ENCODE measurements at places on chromosomes 11 and 22. TPM values are rescaled to one million over a fixed set of nuclear protein-coding genes. Genes with fewer than 3 reads are reported as not detected.

PACSIN3 gene
- 13.3 TPM for total RNA-seq

DNA sequence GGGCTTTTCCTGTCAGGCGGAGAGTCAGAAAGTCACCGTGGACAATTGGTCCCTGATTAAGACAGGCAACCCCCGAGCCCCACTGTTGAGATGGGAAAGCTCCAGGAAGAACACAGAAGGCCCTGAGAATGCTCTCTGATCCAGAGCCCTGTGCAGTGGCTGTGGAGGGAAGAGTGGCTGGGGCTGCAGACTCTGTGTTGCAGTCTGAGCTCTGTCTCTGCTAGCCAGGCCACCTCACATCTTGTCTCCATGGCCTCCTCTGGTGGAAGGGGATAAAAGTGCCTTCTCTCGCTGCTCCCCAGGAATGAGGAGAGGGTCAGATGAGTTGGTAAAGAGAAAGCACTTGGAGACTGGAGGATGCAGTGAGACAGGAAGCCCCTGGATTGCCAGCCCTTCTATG lies 141.2 kb downstream of the CEP164 start:
- no peak for DNase-seq

DNA sequence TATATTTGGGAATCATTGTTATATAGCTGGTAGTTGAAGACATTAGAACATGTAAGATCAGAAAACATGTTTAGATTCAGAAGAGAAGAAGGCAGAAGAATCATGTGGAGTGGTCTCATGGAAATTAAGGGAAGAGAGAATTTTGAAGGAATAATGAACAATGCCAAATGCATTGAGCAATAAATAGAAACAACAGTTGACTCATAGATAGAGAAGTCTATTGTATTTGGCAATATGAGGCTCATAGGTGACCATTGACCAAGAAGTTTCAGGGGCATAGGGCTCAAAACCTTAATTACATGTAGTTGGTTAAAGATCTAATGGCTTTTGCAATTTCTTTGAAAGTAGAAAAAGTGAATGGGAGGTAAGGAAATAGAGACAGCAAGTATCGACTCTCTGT lies 123.9 kb downstream of the PAX6 start:
- no peak for DNase-seq

DNA sequence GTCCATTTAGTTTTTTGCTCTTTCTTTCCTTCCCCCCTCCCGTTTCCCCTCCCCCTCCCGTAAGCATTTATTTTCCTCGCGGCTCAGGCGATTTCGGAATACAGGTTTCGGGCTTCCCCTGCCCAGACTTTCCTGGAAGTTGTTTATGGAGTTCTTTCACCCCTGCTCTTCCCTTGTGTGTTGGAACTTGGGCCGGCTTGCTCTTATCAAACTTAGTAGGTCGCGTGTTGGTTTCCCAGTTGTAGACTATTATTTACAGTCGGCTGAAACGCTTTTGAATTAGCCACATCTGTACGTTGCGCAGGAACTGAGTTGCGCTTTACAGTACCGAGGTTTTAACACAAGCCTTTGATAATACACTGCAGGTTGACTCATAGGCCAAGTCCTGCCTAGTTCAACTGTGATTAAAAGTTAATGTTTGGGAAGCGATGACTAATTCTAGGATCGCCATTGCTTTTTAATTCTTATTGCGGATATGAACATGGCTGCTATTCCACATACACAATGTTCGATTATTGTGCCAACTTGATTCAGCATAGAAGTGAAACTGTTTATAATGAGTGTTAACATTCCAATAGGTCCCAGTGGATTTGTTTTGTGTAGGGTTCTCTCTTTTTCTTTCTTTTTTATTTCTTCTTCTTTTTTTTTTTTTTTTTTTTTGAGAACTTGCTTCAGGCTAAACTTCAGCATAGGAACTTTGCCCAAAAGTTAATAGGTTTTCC lies 1.7 kb downstream of the YAP1 start:
- peak; percentile 55 for DNase-seq

- DNase-seq = no peak
Measured at GRCh38 chr11:132448334-132448995, 1078.0 kb downstream of the NTM start.

WNT7B gene
- total RNA-seq = not detected

GRCh38 chr11:69637198-69637940 lies 3.6 kb upstream of the CCND1 start:
- no peak for DNase-seq

DNA sequence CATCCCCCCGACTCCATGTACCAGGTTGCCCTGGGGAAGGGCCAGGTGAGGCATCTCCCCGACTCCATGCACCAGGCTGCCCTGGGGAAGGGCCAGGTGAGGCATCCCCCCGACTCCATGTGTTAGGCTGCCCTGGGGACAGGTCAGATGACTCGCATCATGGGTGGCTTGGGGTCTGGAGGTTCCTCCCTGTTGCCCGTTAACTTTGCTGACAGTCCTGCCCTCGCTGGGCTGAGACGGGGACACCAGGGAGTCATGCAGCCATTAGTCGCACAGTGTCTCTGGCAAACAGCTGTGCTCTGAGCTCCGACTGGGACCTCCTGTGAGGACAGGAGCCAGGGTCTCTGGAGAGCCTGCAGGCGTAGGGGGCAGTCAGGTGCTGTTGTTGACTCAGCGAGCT lies 336.1 kb downstream of the TBC1D22A start:
- DNase-seq = no peak

SPI1 gene
- total RNA-seq = not detected

DNA sequence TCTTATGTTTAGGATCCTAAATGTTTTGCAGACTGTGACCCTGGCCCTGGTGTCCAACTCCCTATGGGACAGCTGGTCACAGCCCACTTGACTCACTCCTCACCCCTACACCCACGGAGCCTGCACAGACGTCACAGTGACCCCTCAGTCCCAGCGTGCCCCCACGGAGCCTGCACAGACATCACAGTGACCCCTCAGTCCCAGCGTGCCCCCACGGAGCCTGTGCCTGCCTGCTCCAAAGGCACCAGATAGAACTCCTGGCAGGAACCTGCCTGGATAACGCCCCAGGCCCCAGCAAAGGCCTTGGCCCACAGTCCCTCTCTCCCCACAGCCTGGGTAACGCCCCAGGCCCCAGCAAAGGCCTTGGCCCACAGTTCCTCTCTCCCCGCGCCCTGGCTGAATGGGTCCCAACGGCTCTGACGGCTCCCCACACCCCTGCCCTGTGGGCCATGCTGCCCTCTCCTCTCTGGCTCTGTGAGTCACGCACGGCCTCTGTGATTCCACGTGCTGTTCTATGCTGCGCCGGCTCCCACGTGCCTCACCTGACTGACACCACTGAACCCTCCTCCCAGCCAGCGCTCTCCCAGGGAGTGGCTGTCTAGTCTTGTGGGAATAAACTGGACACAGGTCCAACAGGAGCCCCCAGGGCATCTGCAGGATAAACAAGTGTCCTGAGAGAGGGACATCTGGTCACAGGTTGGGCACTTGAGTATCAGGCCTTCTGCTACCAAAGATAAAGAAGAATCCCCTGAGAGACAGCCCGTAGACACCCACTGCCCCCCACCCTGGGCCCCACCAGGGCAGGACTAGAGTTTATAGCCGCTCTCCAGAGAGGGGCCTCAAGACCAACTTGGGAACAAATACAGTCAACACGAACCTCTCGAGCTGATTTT lies 250.3 kb downstream of the BRD1 start:
- no peak for DNase-seq

DNA sequence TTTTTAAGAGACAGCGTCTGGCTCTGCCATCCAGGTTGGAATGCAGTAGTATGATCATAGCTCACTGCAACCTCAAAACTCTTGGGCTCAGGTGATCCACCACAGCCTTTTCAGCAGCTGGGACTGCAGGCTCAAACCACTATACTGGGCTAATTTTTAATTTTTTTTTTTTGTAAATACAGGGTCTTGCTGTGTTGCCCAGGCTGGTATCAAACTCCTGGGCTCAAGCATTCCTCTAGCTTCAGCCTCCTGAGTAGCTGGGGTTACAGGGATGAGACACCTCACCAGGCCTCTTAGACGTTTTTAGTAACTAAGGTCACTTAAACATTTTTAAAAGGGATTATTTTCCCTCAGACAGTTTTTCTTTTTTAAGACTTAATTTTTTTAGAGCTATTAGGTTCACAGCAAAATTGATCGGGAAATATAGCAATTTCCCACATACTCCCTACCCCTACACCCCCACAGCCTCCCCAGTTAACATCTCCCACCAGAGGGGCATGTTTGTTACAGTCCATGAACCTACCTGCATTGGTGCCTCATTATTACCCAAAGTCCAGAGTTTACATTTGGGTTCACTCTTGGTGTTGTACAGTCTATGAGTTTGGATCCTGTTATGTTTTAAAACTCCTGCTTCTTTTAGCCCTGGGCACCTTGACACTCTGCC lies 3.9 kb downstream of the BCR start:
- no peak for DNase-seq

- DNase-seq = no peak
Measured at GRCh38 chr22:25187469-25187868, 12.2 kb upstream of the CRYBB3 start.

GRCh38 chr22:17639247-17639741 lies 737 bp downstream of the BCL2L13 start:
- no peak for DNase-seq

DNA sequence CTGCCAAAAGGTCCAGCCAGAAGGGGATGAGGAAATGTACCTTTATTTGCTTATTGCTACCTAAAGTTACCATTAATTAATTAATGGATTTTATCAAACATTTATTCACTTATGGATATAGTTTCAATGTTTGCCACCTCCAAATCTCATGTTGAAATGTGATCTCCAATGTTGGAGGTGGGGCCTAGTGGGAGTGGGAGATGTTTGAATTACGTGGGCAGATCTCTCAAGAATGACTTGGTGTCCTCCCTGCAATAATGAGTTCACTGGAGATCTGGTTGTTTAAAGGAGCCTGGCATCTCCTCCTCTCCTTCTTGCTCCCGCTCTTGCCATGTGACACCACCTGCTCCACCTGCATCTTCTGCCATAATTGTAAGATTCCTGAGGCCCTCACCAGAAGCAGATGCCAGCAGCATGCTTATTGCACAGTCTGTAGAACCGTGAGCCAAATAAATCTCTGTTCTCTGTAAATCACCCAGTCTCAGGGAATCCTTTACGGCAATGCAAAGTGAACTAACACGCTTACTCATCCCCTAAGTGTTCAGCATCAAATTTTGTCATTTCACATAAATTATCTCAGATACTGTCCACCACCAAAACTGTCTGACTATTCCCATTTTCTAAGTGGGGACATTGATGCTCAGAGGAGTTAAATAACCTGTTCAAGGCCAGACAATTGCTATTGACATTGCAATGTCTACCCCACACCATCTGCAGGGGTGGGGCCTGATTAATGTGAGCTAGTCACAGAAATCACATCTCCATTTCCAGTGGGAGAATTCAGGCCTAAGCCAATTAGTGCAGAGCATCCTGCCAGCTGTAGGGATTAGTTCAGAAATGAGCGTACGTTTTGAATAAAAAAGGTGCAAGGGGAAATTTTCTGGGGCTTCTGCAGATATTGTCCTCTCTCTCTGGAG lies 51.6 kb upstream of the SYN3 start:
- no peak for DNase-seq

DNA sequence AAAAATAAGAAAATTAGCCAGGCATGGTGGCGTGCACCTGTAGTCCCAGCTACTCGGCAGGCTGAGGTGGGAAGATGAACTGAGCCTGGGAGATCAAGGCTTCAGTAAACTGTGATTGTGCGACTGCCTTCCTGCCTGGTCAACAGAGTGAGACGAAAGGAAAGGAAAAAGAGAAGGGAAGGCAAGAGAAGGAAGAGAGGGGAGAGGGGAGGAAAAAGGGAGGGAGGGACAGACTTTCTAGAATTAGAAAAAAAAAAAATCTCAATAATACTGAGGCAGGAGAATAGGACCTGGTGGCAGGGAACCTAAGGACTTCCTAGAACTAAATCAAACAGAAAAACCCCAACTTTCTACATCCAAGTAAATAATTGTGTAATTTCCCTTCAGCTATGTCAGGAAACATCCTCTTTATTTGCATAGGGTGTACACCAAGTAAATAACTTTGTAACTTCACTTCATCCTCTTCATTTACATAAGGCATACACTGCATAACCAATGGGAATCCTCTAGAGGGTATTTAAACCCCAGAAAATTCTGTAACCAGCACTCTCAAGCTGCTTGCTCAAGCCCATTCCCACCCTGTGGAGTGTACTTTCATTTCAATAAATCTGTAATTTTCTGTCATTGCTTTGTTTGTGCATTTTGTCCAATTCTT lies 8.7 kb downstream of the SBF2 start:
- no peak for DNase-seq

GRCh38 chr22:33962409-33962808 lies 42.1 kb upstream of the LARGE1 start:
- no peak for DNase-seq

PAMR1 gene
- total RNA-seq = not detected

TEX12 gene
- total RNA-seq = not detected

GRCh38 chr11:4436411-4436810 lies 12.7 kb upstream of the OR52K2 start:
- DNase-seq = no peak

F2 gene
- 0.14 TPM for total RNA-seq

SCUBE2 gene
- 0.73 TPM for total RNA-seq

VPS51 gene
- 190 TPM for total RNA-seq
